ENCODE measurements at places on chromosomes 7 and 10.

GRCh38 chr7:16638282-16639280, 7.0 kb downstream of the ANKMY2 start:
- no peak for DNase-seq

- peak; percentile 86 for DNase-seq
These were observed 48.2 kb upstream of the LAMB4 start for GRCh38 chr7:108178398-108178797.

DNA sequence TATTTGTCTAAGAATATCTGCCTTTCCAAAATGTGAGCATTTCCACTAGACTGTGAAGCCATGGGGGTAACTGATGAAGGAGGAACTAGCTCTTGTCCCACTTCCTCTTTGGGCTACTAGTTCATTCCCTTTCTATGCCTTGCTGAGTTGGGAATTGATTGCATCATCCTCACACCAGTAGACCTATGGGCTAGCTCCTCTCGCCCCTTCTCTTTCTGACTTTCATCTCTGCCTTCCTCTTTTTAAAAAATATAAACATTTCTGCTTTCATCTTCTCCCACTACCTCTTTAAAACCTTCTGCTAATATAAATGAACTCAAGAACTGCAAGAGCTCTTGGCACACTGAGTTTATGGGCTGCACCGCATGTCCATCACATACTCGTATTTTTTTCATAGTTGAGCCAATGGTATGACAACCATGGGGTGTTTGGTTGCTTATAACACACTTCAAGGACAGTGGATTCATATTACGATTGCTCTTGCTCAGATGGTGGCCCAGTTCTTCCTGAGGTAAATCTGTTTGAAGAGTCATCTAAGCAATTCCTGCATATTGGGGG, 182.0 kb downstream of the REEP3 start:
- no peak for DNase-seq

DNA sequence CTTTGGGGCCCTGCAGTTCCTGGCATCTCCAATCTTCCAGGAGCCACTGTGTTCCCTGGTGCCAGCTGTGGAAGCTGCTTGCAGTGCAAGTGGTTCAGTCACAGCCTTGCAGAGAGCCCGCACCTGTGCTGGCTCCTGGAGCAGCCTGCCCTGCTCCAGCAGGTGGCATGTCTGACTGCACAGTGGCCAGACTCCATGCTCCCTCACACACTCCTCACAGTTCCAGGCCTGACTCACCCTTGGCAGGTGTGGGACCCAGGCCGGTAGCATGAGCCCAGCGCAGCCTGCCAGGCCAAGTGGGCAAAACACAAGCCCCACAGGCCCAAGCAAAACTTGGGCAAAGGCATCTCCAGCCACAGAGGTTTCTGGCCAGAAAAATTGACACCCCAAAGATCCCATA, 33.6 kb upstream of the RELN start:
- no peak for DNase-seq

DNA sequence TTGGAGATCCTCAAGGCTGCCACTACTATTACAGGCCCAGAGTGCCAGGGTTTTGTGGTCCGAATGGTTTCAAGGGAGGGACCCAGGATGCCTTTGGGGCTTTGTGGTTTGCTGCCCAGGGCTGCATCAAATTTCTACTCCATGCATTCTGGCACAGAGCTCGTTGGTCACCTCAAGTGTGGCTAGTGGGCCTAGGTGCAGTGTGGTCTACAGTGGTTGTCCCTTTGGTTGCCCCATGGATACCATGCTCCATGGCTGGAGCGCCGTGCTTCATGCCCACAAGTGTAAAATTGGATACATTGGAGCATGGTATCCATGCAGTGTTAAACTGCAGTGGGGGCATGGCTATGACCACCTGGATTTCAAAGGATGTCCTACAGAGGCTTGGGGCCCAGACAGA, 5.4 kb upstream of the PRF1 start:
- DNase-seq = no peak

DNA sequence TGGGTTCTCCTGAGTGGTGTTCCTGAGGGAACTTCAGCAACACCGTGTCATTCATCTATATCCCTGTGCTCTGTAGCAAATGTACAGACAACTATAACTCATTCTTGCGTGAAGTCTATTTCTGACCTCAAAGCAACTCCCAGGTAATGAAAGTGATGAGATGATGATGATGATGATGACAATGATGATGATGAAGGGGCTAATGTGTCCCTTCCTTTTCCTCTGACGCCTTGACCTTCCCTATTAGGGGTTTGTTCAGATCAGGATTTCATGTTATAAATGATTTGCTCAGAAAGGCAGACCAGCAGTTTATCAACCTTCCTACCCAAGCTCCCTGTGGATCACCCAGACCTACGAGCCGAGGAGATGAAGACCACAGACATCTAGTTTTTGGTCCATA, 136.9 kb downstream of the FGFR2 start:
- DNase-seq = no peak

GRCh38 chr10:122461367-122461728, at the start of gene HTRA1:
Gene HTRA1, plus strand, starts transcription at chr10:122461553. Its CDS starts 100 bp downstream, at chr10:122461653.
- DNase-seq = peak; percentile 9

DNA sequence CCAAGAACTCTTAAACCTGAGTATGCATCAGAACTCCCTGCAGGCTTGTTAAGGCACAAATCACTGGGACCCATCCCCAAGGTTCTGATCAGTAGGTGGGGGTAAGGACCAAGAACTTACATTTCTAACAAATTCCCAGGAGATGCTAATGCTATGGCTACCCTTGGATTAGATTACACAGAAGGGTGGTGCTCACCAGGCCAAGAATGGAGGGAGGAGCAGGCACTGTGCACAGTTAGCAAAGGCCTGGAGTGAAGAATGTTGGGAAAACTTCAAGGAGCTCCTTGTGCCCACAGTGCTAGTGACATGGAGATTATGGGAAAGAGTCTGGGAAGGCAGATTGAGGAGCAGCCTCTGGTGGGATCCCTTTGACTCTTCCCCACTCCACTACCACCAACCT, 1.9 kb downstream of the PRSS2 start:
- no peak for DNase-seq

DNA sequence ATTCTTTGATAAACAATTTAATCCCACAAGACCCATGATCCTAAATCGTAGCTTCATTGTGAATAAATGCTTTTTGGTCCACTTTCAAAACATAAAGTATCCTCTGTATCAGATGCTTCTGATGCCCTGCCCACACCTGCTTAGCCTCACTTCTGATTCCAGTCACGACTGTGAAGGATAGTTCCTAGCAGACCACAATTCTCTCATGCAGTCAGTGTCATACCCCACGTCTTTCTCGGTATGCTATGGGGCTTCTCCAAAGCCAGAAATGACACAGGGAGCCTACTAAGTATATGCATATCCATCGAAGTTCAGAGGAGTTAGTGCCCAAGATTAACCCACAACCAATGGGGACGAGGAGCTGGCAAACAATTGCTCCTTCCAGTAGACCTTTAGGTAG, 27.6 kb upstream of the CTNNA3 start:
- DNase-seq = no peak

GRCh38 chr10:129896860-129897200, 67.2 kb downstream of the EBF3 start:
- DNase-seq = no peak

DNA sequence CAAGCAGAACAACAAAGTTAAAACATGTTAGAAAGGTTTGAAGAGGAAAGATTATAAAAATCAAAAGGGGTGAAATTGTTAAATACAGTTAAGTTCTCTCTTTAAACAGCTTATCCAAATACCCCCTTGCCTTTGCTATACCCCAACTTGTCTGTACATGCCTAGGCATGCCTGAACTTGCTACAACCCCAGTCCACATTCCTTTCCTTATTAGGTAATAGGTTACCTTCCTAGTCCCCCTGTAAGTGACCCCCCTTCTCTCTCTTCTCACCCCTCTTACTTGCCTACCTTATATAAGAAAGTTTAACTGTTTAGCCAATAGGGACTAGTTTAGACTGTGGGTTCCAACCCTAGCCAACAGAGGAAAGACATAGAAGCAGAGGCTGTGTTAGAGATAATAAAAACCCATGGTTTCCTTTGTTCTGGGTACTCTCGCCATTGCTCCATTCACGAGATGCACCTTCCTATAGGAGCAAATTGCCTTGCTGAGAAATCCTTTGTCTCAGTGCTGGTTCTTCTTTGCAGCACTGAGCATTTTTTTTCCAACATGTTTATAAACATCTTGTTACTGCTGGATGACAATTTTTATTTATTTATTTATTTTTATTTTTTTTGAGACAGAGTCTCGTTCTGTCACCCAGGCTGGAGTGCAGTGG, 282.2 kb upstream of the GALNT17 start:
- DNase-seq = no peak

- DNase-seq = no peak
These were observed 974.5 kb downstream of the LRMDA start for GRCh38 chr10:76405922-76406321.
